Activated T-cell treated with anti-CD3 and anti-CD28 coated beads, Interleukin-2, amount 50 U/mL, for 1 hour (primary cell): ENCODE measurements at places on chromosomes 16 and 17.

DNA sequence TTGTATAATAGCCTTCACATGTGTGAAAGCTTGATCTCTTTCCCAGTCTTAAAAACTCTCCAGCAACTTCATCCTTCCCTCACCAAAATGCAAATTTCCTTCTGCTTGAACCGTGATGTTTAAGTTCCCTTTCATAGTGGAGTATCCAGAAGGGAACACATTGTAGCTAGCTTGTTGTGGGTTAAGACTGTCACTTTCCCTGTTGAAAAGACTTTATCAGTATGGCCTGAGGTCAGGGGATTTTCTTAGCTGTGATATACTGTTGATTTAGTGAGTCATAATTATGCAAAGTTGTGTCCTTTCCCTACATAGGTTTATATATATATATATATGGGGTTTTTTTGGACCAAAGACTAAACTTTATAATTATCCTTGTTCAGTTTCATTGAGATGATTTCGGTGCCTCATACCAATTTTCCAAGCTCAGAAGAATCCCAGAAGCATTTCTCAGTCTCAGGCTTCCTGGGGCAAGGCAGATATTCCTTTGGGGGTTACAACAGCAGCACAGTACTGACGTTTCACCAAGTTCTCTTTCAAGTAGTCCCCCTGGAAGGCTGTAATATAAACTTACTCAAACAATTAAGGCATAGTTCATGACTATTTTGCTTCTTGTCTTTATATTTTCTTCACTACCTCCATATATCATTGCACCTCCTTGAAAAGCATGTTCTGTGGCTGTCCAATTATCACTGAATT is 35.7 kb downstream of the ESRP2 start:
- no peak for DNase-seq

DNA sequence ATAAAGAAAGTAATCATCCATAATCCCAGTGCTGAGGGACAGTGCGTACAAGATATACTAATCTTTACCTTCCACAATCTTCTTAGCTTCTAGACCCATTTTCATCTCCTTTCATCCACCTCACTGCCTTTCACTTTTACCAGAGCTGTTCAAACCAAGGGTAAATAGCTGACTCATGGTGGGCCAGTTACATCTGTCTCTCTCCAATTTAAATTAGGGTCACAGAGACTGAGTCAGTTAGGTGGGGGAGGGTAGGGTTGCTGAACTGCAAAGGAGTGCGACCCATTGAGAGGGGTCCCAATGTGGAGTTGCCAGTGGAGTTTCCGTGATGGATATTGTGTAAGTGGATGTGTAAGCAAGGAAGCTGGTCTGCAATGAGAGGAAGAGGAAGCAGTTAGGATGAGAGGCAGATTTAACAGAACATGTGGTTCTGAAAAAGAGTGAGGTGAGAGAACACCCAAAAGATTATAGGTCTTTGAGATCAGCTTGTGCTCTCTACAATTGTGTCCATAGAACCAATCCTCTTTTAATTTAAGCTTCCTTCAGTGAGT is 83.5 kb downstream of the GP2 start:
- DNase-seq: no peak

GRCh38 chr17:67208232-67208631 is 36.8 kb downstream of the HELZ start:
- no peak for DNase-seq

- DNase-seq: peak; percentile 16
Observed at GRCh38 chr17:77329741-77330531, 189.2 kb downstream of the SEC14L1 start.

GRCh38 chr17:31564291-31564690 is 172.8 kb downstream of the RAB11FIP4 start:
- no peak for DNase-seq

DNA sequence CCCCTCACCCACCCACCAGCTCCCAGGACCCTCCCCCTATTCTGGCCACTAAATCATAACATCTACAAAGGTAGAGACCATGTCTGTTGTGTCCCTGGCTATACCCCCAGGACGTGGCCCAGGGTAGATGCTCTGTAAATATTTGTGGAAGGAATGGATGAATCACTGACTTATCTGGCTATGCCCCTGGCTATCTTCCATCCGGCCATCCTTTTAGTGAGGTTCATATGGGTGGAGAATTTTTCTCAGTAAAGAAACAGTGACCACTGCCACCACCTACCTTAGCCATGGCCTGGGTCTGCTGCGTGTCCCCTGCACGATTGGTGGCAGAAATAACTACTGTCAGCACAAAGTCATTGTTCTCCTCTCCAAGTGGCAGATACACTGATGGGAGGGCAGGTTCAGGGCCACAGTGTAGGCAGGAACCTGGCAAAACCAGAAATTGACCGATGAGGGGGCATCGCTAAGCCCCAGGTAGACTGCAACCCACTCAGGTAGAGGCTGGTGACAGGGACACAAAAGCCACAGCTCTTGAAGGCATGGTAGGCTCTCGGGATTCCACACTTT is 63.1 kb upstream of the BCO1 start:
- DNase-seq: no peak

DNA sequence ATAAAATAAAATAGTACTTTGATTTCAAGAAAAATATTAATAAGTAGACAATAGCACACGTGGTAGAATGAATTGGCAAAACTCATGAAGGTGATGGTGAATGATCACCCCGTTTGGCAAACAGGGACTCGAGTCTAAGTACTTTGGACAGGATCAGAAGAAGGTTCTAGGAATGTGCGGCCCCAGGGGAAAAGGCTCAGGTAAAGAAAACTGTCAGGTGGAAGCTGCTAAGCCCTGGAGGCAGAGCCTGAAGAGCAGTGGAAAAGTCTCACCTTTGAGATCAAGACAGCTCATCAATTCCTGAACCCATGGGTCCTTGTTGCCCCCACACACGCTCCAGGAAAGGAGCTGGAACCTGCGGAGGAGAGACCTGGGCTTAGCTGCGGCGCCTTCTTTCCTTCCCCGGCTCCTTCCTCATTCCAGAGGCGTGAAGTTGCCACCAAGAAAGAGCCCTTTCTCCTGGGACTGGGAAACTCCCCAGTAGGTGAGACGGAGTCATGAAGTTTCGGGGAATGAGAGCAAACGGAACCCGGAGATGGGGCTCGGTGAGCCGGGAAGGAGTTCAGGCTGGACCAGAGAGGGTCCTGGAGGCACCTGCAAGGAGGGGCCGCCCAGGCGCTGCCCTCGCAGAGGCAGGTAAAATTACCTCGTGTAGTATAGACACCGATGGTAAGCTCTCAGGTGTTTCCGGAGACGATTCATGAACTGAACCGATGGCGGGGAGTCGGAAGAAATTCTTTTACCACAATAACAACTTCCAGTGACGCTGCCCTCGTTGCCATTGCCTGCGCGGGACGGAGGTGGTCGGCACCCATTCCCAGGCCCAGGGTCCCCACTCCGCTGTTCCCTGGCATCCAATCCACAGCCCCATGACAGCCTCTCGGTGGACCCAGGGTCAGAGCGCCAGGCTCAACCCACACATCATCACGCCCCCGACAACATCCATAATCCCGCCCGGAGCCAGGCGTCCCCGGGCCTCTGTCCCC is 1.2 kb upstream of the ZMYND15 start:
- DNase-seq: peak; percentile 43

GRCh38 chr16:20674684-20675487 is 22.6 kb downstream of the ACSM1 start:
- peak; percentile 17 for DNase-seq

DNA sequence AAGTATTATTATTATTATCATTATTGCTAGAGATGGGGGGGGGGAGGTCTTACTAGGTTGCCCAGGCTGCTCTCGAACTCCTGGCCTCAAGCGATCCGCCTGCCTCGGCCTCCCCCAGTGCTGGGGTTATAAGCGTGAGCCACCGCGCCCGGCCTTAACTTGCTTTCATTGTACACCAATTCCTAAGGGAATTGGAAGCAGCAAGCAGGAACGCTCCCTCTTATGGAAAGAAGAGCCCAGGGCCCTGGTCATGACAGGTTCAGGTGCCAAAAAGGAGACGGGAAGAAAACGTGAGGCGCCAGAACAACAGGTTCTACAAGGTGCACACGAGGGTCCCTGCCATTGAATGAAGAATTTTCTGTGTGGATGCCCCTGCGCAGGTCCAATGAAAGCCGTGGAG is 540 bp upstream of the RPL38 start:
- DNase-seq: no peak

- DNase-seq: no peak
Observed at GRCh38 chr17:61384692-61385576, 14.7 kb upstream of the TBX2 start.

- no peak for DNase-seq
Observed at GRCh38 chr17:33164169-33164881, 128.8 kb downstream of the ASIC2 start.

DNA sequence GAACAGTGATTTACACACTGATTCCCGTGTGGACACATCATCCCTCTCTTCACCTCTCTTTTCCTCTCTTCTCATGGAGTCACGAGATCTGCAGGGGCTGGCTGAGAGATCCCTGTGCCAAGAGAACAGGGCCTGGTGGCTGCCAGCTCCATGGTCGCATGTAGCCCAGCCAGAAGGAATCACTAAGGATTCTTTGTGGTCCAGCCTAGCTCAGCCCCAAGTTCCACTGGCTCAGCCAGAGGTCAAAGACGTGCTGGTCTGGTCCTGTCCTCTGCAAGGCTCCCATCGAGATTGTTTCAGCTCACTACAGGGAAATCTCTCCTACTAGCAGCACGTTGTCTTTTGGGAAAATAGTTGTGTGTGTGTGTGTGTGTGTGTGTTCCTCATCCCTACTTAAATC is 66.4 kb downstream of the NDEL1 start:
- DNase-seq: no peak

DNA sequence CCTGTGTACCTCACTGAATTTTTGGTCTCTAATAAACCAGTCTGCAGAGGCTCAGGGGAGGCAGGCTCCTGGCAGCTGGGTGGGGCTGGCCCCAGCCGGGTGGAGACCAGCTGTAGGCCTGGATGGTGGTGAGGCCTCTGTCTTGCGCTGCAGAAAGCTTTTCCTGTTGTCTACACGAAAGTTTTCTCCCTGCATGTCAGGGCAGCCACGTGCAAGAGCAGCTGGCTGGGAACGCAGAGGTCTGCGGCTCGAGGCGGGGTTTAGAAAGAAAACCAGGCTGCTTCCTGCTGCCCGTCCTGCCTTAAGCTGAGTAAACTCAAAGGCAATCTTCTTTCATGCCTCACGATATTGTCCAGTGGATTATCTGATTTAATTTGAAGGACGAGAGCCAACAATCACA is 2.4 kb downstream of the SERPINF1 start:
- peak; percentile 67 for DNase-seq
